Stimulated activated CD4-positive, alpha-beta T cell treated with anti-CD3 and anti-CD28 coated beads, Interleukin-1b, Interleukin-23, amount 100 ng/mL, for 24 hours (primary cell): ENCODE measurements at places on chromosomes 4 and X.

GRCh38 chrX:41382714-41383645 is 49.0 kb downstream of the DDX3X start:
- no peak for DNase-seq

DNA sequence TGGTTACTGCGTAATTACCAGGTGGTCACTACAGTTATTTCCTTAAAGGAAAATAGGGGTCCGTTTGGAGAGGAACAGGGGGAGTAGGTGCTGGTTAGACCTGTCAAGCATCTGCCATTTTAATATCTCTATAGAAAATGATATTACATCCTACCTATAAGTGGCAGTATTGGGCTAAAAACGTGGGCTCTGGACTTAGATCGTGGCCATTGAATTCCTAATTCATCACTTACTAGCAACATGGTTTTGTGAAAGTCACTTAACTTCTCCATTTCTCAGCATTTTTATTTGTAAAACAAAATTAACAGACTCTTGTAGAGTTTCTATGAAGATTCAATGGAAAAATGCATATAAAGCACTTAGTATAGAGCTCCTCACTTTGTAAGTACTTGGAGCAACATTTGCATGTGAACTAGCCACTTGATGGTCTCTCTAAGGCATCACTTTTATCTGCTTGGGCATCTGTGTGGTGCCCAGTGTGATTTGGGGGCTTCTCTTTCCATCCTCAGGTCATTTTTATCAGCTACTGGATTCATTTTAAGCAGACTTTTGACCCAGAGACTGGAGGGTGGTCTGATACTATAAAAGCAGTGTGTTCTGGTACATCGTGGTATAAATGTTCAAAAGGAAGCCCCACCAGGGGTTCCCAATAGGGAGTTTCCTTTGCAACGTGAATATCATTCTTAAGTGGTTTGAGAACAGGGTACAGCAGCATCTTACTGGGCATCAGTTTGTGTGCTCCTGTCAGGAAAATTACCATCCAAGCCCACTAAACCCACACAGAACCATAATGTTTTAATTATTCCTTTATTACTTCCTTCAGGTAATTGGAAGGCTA is 42.7 kb upstream of the RASSF6 start:
- DNase-seq: no peak

- no peak for DNase-seq
These were observed 55.8 kb upstream of the GNRHR start for GRCh38 chr4:67810011-67810410.

GRCh38 chr4:3339577-3339976 is 46.8 kb downstream of the RGS12 start:
- no peak for DNase-seq

DNA sequence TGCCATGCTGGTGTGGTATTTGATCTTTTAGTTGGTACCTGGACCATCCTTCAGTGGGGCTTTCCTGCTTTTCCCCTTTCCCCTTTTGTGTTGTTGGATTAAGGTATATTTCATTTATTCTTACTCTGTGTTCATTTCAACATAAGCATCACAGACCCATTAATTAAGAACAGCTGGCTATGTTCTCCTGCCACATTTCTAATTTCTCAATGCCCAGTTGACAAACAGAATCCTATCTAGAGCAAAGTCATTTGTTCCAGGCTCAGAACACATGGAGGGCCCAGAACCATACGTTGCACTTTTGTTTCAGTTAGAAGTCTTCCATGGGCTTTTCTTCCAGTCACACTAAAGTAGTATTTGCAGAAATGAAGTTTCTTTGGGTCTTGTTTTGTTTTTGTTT is 46.1 kb upstream of the EOLA2 start:
- no peak for DNase-seq
